ENCODE measurements at places on chromosomes 1 and 21. TPM values are rescaled to one million over a fixed set of nuclear protein-coding genes. Genes with fewer than 3 reads are reported as not detected.
A peak's percentile ranks its signal among the peaks of the same experiment; 100 is the strongest.

DNA sequence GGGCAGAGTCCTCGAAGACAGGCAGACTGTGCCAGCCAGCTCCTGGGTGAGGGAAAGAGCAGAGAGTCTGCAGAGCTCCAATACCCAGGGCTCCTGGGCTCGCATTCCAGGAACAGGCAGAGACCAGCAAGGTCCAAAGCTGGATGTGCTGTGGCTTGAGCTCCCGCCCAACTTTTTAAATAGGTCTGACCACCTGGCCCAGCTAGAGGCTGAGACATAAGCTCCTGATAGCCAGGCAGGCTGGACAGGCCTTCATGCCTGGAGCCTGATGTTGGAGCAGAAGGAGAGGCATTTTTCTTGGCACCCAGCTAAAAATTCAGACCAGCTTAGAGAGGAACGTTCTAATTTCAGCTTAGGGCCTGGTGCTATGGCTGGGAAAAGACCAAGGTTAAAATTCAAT is 178.4 kb upstream of the TMEM51 start:
- no peak for DNase-seq
- peaks cover 10% of the 10 kb centered on the region for H3K4me1 ChIP-seq
- no peak overlapping the region for H3K4me3 ChIP-seq
- H3K27ac ChIP-seq, result no peak overlapping the region

GRCh38 chr21:45246386-45247320 is 41.0 kb downstream of the POFUT2 start:
- H3K36me3 ChIP-seq, result no peaks in the 10 kb centered on the region
- H3K4me1 ChIP-seq, result peaks cover 4% of the 10 kb centered on the region
- no peak for DNase-seq
- H3K27me3 ChIP-seq, result peaks cover 3% of the 10 kb centered on the region
- H3K27ac ChIP-seq, result no peak overlapping the region
- no peak overlapping the region for H3K4me3 ChIP-seq

CR1 gene
- total RNA-seq, result 0.14 TPM

GRCh38 chr1:171850651-171851350 is 9.5 kb downstream of the DNM3 start:
- no peaks in the 10 kb centered on the region for H3K27me3 ChIP-seq
- no peak overlapping the region for H3K4me3 ChIP-seq
- no peaks in the 10 kb centered on the region for H3K36me3 ChIP-seq

- H3K4me1 ChIP-seq, result peaks cover 23% of the 10 kb centered on the region
- H3K36me3 ChIP-seq, result no peaks in the 10 kb centered on the region
- H3K27ac ChIP-seq, result no peak overlapping the region
- H3K4me3 ChIP-seq, result peak overlapping the region; percentile 16
- H3K27me3 ChIP-seq, result no peaks in the 10 kb centered on the region
These were observed 2.2 kb downstream of the SPATA6 start for GRCh38 chr1:48469616-48470480.

GRCh38 chr1:228469413-228470162 is 17.6 kb upstream of the RNF187 start:
- no peaks in the 10 kb centered on the region for H3K36me3 ChIP-seq
- DNase-seq, result no peak
- H3K27ac ChIP-seq, result no peak overlapping the region
- H3K27me3 ChIP-seq, result peaks cover 48% of the 10 kb centered on the region
- H3K4me1 ChIP-seq, result peaks cover 3% of the 10 kb centered on the region
- H3K4me3 ChIP-seq, result no peak overlapping the region

- no peak for DNase-seq
- peaks cover 3% of the 10 kb centered on the region for H3K36me3 ChIP-seq
- no peaks in the 10 kb centered on the region for H3K4me1 ChIP-seq
- no peak overlapping the region for H3K27ac ChIP-seq
- no peak overlapping the region for H3K4me3 ChIP-seq
These were observed 14.3 kb downstream of the NADK start for GRCh38 chr1:1763657-1764621.

DNA sequence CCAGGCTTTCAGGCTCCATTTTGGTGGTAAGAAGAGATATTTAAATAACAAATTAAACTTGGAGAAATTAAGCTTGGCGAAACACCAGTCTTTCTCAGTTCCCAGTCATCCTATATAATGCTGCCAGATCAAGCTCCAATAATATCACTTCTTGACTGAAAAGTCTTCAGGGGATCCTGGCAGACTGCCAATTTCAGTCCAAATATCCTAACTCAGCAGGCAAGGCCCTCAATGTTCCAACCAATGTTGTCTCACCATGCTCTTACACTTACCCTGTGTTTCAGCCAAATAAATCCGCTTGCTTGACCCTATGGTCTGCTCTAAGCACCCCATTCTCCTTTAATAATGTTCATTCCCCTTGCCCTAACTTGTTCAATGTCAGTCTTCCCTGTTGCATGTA is 39.9 kb upstream of the BCL10 start:
- H3K27ac ChIP-seq, result no peak overlapping the region
- no peaks in the 10 kb centered on the region for H3K27me3 ChIP-seq
- peaks cover 61% of the 10 kb centered on the region for H3K4me1 ChIP-seq
- no peak for DNase-seq
- H3K4me3 ChIP-seq, result no peak overlapping the region

DLGAP3 gene
- 1.6 TPM for total RNA-seq

GRCh38 chr1:36880155-36881067 is 153.9 kb downstream of the GRIK3 start:
- no peaks in the 10 kb centered on the region for H3K36me3 ChIP-seq
- H3K27me3 ChIP-seq, result no peaks in the 10 kb centered on the region
- no peaks in the 10 kb centered on the region for H3K4me1 ChIP-seq
- no peak overlapping the region for H3K4me3 ChIP-seq
- DNase-seq, result no peak

- no peak for DNase-seq
- peaks cover 4% of the 10 kb centered on the region for H3K4me1 ChIP-seq
- peaks cover 35% of the 10 kb centered on the region for H3K36me3 ChIP-seq
- H3K4me3 ChIP-seq, result no peak overlapping the region
These were observed 53.2 kb downstream of the LRIG2 start for GRCh38 chr1:113126207-113126606.

GRCh38 chr1:181312946-181313345 is 170.4 kb upstream of the CACNA1E start:
- H3K36me3 ChIP-seq, result no peaks in the 10 kb centered on the region
- H3K4me1 ChIP-seq, result no peaks in the 10 kb centered on the region
- H3K27me3 ChIP-seq, result peaks cover 28% of the 10 kb centered on the region
- no peak overlapping the region for H3K27ac ChIP-seq

OVAAL gene
- not detected for total RNA-seq

HHIPL2 gene
- 0.50 TPM for total RNA-seq

GRCh38 chr1:230877146-230877923 is 9.0 kb upstream of the C1orf198 start:
- no peak overlapping the region for H3K4me3 ChIP-seq
- H3K27me3 ChIP-seq, result peaks cover 6% of the 10 kb centered on the region
- H3K4me1 ChIP-seq, result peaks cover 7% of the 10 kb centered on the region
- H3K27ac ChIP-seq, result no peak overlapping the region
- no peaks in the 10 kb centered on the region for H3K36me3 ChIP-seq

- H3K27me3 ChIP-seq, result no peaks in the 10 kb centered on the region
- H3K4me3 ChIP-seq, result no peak overlapping the region
- H3K36me3 ChIP-seq, result peaks cover 8% of the 10 kb centered on the region
- no peak overlapping the region for H3K27ac ChIP-seq
- peak; percentile 32 for DNase-seq
- peaks cover 12% of the 10 kb centered on the region for H3K4me1 ChIP-seq
These were observed 79.9 kb downstream of the MORN1 start for GRCh38 chr1:2311184-2312032.

RFX5 gene
- total RNA-seq, result 55.3 TPM

DNA sequence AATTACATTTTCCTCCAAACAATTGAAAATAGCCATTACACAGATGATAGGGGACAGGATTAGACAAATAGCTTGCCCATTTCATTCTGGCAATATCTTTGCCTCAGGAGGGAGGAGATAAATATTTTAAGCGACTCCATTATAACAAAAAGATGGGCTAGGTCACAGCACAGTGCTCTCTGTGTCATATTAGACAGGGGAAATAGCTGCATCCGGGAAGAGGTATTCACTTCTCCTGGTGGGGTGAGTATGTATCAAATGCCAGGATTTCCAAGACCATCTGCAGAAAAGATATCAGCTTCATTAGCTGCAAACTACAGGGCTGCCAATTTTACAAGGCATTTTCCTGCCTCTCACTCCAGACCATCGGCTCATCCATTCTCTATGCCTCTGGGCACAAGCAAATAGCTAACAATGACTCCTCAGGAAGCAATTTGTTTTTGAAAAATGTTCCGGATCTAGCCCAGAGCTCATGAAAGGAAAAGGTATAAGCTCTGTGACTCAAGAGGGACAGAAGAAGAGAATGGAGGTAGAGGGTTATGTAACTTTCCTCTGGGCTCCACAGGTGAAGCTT is 41.9 kb upstream of the ANGPTL7 start:
- peaks cover 11% of the 10 kb centered on the region for H3K4me1 ChIP-seq
- no peak overlapping the region for H3K4me3 ChIP-seq
- peak; percentile 21 for DNase-seq

- DNase-seq, result no peak
- H3K27me3 ChIP-seq, result no peaks in the 10 kb centered on the region
- H3K4me3 ChIP-seq, result peak overlapping the region; percentile 70
These were observed 10.5 kb downstream of the ATP5IF1 start for GRCh38 chr1:28246427-28246832.

- H3K4me1 ChIP-seq, result no peaks in the 10 kb centered on the region
- no peak for DNase-seq
- H3K27me3 ChIP-seq, result peaks cover 3% of the 10 kb centered on the region
- no peak overlapping the region for H3K4me3 ChIP-seq
- no peak overlapping the region for H3K27ac ChIP-seq
These were observed 17.2 kb upstream of the PLA2G2E start for GRCh38 chr1:19940486-19941205.

- peak; percentile 99 for DNase-seq
- H3K4me3 ChIP-seq, result no peak overlapping the region
- no peaks in the 10 kb centered on the region for H3K27me3 ChIP-seq
- H3K36me3 ChIP-seq, result no peaks in the 10 kb centered on the region
These were observed 68.5 kb downstream of the DYRK1A start for GRCh38 chr21:37435120-37435519.

GRCh38 chr1:215256936-215257679 is 174.6 kb downstream of the KCNK2 start:
- H3K4me1 ChIP-seq, result no peaks in the 10 kb centered on the region

DNA sequence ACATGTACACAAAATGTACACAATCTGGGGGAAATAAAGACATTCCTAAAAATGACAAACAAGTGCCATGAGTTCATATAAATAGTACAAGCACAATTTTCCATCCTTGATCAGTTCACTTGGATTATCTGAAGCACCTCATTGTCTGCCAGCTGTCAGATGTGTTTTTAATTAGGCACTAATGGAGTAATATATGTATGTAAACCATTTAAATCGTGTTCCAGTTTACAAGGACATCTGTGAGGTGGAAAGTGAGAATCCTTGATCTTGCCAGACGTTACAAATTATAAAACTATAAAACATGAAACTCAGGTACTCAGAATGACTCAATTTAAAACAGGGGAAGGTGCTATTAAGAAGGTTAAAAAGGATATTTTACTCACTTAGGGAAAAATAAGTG is 1312.2 kb downstream of the PLA2G4A start:
- H3K4me3 ChIP-seq, result no peak overlapping the region
- no peaks in the 10 kb centered on the region for H3K4me1 ChIP-seq
- H3K36me3 ChIP-seq, result no peaks in the 10 kb centered on the region
- no peaks in the 10 kb centered on the region for H3K27me3 ChIP-seq
- DNase-seq, result no peak
- no peak overlapping the region for H3K27ac ChIP-seq

DNA sequence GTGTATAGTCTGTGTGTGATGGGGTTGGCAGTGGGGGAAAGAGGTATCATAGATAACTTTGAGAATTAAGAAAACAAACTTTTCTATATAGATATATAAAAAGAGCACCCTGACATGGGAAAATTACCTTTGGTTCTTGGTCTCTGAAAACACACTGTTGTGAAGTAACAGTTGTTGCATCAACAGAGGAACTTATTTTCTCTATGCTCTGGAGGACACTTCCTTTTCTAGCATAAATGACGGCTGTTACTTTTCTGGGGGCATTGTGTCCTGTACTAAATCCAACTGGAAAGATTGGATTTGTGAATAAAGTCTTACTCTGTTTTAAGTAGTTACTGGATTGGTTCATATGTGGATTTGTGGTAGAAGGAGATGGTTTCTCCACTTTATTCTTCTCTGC is 12.6 kb downstream of the LRIF1 start:
- H3K4me3 ChIP-seq, result no peak overlapping the region
- no peaks in the 10 kb centered on the region for H3K27me3 ChIP-seq
- H3K27ac ChIP-seq, result no peak overlapping the region
- no peaks in the 10 kb centered on the region for H3K4me1 ChIP-seq
- DNase-seq, result no peak

PTTG1IP gene
- 240 TPM for total RNA-seq

ADAMTSL4 gene
- 5.3 TPM for total RNA-seq

DNA sequence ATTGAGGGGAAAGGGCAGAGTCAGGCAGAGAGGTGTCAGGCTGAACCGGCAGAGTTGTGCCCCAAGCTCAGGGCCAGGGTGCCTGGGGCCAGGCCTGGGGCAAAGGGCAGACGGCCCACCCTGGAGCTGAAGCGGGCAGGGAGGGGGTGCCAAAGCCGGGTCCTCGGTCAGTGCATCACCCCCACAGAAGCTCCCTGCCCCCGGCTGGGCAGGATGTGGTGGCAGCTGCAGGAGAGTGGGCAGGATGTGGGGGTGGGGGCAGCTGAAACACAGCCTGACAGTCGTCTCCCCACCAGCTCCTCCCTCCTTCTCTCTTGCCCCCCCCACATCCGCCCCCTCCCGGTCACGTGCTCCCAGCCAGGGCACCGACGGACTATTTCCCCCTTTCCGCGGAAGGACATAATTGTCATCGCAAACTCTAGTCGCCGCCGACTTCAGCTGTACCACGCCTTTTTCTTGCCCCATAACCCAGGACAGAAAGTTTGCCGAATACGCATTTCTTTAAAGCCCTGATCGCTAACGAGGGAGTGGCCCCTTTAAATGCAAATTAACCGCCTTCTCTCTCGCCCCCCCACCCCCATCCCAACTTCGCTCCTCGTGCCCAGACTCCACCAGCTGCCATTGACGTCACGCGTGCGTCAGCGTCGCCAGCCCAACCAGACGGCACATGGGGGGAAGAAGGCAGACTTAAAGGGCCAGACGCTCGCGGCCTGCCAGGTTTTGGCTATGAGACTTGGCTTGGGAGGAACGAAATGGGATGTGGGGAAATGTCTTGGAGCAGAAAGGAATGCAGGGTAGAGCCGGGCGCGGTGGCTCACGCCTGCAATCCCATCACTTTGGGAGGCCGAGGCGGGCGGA is 4.5 kb upstream of the MEF2D start:
- peak overlapping the region; percentile 100 for H3K27ac ChIP-seq
- peak; percentile 99 for DNase-seq
- peak overlapping the region; percentile 36 for H3K4me3 ChIP-seq
- H3K4me1 ChIP-seq, result peaks cover 44% of the 10 kb centered on the region

KIAA1614 gene
- 0.96 TPM for total RNA-seq

Measured in astrocyte (in vitro differentiated cells and primary cell).